Cortex of kidney (tissue), 1 donor: ENCODE measurements at places on chromosomes 7 and 10.

GRCh38 chr10:32687116-32687515 is 241.2 kb downstream of the CCDC7 start:
- DNase-seq, result no peak

GRCh38 chr10:43749940-43750552 is 101.4 kb upstream of the ZNF32 start:
- DNase-seq, result no peak

DNA sequence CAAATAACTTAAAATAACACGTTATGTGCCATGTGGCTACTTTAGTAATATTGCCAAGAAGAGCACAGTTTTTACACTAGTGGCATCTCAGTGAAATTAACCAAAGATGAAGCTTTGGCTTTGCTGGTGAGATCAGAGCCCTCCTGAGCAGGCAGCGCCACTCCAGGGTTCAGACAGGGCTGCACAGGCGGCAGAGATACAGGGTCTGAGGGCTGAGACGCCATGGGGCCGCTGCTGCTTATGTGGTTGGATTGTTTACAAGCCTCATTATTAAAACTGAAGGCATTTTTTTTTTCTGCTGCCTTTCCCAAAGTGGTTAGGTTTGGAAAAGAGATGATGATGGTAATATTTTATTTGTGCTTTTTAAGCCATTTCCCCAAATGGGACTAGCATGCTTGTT is 68.8 kb upstream of the DNAJB6 start:
- no peak for DNase-seq

- DNase-seq, result no peak
Observed at GRCh38 chr10:113320211-113320610, 232.6 kb upstream of the HABP2 start.

DNA sequence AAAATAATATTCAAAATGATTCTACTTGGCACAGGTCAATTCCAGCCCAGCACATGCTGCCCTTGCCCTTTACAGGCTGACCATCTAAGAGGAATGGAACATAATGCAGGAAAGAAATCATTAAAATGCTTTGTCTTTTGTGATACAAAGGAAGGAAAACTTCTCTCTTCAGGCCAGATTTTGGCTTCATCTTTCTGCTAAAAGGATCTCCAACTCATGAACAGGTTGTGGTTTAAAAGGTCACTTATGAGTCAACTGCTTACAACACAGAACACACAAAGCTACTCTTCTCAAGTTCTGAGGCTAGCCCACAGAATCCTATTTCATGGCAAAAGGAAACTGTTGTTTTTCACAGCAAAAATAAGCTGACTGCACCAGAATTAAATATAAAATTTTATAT is 197.1 kb downstream of the DOCK4 start:
- no peak for DNase-seq

GRCh38 chr7:2185715-2186114 is 47.0 kb downstream of the MAD1L1 start:
- no peak for DNase-seq

GRCh38 chr7:157484411-157485081 is 147.7 kb downstream of the DNAJB6 start:
- DNase-seq, result no peak

DNA sequence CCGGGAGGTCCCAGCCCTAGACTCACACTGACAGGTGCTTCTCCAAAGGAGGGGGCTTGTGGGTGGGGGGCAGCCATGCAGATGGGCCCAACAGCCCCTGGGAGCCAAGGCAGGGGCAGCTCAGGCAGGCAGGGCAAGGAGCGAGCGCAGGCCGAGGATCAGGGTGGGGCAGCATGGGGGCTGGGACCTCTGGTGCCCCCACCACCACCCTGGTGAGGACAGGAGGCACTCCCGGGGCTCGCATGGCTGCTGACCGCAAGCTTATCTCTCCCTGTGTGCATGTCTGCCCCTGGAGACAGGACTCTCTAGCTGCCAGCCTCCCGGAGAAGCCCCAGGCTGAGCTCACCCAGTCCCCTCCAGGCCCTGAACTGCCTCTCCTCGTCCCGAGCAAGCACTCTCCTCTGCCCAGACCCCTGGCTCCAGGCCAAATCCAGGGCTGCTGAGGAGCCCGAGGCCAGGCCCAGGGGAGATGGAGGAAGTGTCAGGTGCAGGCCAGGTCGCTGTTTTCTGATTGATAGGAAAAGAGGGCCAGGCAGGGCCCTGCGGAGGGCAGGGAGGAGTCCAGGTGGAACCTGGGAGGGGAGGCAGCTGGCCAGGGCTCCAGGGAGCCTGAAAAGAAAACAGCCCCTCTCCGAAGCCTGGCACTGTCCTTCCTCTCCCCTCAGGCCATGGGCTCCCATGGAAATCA is 39.0 kb downstream of the PDGFA start:
- no peak for DNase-seq

DNA sequence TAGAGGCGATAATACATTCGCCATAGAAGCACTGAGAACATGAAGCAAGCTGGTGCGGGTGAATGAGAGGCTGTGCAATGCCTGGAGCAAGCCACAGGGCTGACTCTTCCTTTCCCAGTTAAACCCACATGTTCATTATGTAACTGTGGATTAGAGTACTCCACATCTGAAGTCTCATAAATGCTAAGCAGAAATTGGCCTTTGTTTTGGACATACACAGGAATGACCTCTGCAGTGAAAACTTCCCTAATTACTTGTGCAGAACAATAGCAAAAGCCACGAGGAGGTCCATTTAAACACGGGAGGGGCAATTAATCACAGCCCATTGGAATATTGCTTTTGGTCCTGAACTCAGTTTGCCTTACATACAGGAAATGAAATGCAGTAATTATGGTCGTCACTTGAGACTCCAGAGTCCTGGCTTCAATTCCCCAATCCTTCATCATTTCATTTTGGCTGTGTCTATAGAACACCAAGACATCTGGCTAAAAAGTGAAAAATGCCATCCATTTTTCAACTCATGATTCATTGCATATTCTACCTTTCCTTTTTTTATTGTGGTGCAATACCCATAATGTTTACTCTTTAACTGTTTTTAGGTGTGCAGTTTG is 78.7 kb upstream of the CXCL12 start:
- DNase-seq, result no peak

DNA sequence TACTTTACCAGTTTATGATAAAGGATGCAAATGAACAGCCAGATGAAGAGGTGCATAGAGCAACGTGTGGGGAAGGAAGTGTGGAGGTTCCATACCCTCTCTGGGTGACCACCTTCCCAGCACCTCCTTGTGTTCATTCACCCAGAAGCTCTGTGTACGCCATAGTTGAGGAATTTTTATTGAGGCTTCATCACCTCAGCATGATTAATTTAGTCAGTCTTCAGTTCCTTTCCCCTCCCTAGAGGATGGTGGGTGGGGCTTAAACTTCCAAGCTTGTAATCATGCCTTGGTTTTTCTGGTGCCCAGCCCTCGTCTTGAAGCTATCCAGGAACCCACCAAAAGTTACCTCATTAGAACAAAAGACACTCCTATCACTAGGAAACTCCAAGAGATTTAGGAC is 162.7 kb downstream of the PLCE1 start:
- no peak for DNase-seq

GRCh38 chr10:48410503-48410902 is 104.0 kb downstream of the MAPK8 start:
- no peak for DNase-seq

DNA sequence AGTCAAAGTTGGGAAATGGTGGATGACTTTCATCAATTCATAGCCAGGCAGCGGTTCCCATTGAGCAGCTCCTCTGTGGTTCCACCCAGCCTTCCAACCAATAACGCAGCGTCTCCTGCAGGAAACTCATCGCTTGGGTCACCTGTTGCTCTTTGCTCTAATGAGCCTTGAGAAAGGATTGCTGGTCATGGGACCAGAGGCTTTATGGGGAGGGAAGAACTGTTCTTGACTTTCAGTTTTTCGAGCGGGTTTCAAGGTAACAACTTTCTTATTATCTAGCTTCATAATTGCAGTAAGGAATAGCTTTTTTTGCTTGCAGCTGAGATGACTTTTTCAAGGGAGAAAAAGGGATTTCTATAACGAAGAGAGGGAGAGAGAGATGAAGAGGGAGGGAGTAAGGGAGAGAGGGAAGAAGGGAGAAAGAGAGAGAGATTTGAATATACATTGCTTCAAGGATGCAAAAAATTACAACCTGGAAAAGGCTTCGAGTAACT is 405 bp upstream of the ENTPD1 start:
- DNase-seq, result no peak

- no peak for DNase-seq
Observed at GRCh38 chr10:119404719-119405519, 137.6 kb downstream of the RGS10 start.

DNA sequence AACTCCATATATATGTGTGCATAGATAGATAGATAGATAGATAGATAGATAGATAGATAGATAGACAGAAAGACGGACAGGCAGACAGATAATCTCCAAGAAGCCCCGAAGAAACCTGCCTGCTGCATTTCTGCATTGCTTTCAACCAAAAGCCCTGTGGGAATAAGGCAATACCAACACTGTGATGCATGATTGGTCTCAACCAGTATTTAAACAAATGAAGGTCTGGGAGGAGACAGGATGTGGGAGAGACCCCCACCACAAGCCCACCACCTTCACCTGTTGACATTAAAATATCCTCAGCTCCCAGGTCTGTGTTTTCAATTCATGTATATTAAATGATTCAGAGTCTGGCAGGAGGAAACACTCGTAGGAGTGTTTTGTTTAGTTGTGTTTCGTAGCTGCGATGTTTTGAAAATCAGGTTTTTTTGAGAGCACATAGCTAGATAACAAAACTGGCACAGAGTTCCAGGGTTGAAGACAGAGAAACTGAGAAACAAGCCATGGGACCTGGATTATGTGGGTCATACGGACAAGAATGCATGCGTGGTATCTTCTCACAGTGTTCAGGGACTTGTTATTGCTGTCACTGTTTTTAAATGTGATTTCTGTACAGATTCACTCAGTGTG is 200.7 kb upstream of the AHR start:
- no peak for DNase-seq

GRCh38 chr10:63431962-63432797 is 33.6 kb downstream of the JMJD1C start:
- no peak for DNase-seq

GRCh38 chr7:97271619-97272018 is 154.1 kb downstream of the SDHAF3 start:
- no peak for DNase-seq

- no peak for DNase-seq
Observed at GRCh38 chr7:73831834-73832651, 1.2 kb downstream of the CLDN4 start.

DNA sequence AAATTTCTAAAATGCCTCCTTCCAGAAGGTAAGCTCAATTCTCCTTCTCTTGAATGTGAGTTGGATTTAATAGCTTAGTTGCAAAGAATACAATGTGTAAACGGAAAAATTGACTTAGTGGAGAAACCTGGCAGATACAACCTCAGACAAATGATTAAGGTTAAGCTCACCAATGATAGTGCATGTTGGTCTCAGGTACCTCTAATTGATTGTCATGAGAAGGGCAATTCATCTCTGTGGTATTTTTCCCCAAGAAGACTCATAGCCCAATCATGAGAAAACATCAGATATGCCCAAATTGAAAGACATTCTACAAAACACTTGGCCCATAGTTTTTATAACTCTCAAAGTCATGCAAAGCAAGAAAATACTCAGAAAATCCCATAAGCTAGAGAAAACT is 36.2 kb upstream of the TMEM106B start:
- no peak for DNase-seq

- DNase-seq, result no peak
Observed at GRCh38 chr10:13701157-13701919, 114.6 kb downstream of the PRPF18 start.

DNA sequence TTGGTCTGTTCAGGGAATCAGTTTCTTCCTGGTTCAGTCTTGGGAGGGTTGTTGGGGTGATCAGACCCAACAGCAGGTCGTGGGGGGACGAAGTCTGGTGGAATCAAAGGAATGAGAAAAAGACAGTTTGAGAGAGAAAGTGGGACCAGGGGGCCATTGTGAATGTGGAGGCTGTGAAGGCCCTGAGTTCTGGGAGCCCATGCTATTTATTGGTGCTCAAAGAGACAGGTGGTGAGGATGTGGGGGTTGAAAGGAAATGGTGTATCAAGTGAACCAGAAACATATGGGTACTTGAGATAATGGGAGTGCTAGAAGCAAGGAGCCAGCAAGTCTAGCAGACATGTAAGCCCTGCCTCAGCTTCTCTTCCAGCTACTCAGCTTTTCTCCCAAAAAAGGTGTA is 84.1 kb downstream of the CCSER2 start:
- no peak for DNase-seq

GRCh38 chr7:98115746-98116525 is 9.3 kb downstream of the LMTK2 start:
- DNase-seq, result no peak

DNA sequence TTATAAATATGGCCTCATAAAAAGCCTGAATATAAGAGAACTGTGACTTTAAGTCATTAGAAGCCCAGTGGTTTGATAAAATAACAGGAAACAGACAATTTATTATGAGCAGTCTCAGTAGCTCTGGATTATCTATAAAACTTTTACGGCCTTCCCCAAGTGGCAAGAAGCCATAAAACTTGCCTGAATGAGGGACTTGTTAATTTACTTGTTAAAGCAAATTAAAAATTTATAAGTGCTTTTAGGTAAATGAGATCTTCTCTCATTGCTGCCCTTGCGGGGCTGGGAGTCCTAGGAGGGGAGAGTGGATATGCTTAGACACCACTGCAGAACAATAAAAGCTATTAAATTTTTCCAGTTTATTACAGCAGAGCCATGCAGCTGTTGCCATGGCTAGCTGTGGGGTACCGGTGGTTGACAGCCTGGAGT is 499.9 kb downstream of the AUTS2 start:
- DNase-seq, result no peak

DNA sequence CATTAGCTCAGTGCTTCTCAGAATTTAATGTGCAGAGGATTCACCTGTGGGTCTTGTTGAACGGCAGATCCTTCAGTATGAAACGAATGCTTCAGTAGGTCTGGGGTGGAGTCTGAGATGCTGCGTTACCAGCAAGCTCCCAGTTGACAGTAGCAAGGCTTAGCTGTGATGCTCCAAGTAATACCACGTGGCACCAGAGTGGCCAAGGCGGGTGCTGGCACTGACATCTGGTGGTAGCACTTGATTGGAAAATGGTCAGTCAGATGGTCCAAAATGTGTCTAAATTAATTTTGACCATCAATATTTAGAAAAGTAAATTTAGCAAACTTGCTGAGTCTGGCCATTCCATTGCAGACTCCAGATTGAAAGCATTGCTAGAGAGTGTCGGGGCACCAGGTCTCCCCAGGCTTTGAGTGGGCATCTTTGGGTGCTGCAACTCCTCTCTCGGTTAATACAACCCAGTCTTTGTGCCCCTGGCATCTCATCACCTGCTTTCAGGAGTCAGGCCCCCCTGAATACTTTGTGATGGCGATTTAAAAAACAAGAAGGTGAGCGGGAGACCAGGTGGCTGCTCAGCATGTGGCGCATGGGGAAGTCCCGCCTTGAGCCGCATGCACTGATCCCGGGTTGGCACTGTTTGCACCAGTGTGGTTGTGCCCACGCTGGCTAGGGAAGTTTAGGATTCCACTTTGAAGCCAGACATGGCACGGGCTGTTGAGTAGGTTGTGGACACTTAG is 130.1 kb downstream of the NT5C2 start:
- no peak for DNase-seq
